Stimulated activated CD4-positive, alpha-beta T cell treated with anti-CD3 and anti-CD28 coated beads, Interleukin-1b, Interleukin-23, amount 100 ng/mL, for 1 hour (primary cell): ENCODE measurements at places on chromosomes 3 and 15.

DNA sequence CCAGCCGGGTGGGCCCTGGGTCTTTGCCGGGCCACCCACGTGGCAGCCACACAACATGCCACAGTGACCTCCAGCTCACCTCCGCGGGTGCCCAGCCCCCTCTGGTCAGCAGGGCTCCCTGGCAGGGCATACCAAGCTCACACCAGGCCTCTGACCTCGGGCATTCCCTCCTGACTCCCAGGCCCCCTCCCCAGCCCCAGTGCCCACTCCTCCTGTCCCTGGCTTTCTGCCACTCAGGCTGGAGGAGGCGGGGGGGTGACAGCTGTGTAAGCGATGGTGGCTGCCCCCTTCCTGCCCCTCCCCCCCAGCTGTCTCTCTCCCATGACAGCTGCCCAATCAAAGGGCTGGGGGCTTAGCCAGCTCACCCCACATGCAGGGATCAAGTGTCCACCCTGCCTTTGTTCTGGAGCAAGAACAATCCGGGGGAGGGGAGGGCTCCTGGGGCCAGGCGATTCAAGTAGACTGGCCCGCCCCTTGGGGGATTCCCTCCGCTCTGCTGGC is 3.3 kb downstream of the PCBP4 start:
- DNase-seq, result no peak

DNA sequence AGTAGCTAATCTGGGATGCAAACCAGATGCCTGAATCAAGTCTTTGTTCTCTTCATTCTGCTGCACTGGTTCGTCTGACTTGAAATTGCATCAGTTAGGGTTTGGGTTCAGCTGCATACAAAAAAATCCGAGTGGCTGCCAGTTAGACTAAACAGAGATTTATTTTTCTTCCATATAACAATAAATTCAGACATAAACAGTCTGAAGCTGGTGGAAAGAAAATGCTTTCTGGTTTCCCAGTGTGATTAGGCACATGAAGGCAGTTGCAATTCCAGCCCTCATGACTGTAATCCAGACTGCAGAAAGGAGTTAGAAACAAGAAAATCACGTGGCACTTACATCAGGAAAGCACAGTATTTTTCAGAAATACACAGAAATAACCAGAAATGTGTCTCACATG is 930.7 kb downstream of the MCTP2 start:
- no peak for DNase-seq

- no peak for DNase-seq
Observed at GRCh38 chr15:77026501-77027110, 31.7 kb downstream of the PSTPIP1 start.

DNA sequence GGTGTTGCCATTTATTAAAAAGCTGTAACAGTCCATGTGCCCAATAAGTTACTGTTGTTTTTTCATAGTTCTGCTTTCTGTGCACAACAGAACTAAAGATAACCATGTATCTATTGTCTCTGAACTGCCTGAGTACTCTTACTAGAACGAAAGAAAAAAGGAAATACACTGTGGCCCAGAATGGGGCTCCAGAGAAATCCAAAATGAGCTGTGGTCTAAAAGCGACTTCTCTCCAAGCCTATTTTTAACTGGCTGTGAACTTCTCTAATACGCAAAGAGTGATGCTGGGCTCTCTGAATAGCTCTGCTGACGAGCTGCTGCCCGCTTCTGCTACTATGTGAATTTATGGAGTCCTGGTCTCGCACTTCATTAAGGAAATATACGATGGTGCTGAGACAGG is 56.2 kb upstream of the LPP start:
- DNase-seq, result no peak

GRCh38 chr3:113273604-113274378 is 62.4 kb downstream of the BOC start:
- DNase-seq, result no peak

DNA sequence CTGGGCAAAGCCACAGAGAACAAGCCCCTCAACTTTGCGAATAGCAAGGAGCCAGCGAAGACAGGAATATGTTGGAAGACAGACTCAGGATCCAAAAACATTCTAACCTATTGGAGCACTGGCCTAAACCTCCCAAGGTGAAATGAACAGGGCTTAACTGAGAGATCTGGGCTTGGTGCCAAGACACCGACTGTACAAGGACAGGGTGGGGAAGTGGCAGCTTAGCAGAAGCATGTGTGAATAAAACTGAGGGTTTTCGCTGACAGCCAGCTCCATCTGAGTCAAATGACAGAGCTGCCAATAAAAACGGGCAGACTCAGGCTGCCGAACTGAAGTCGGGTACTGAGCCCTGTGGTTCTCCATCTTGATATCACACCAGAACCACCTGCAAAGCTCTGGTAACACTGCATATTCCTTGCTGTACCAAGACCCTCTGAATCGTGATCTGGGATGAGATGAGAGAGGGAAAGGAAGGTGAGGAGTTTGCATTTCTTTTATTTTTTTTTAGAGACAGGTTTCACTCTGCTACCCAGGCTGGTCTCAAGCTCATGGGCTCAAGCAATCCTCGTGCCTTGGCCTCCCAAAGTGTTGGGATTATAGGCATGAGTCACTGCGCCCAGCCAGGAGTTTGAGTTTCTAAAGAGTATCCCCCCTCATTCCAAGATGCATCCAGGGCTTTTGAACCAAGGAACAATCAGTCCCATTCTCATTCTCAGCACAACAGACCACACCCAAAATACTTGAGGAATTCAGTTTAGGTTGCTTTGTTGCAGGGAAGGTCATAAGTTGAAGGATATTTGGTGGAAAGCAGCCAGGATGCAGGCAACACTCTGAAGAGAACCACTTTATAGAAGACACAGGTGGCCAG is 6.0 kb upstream of the PLCB2 start:
- DNase-seq, result no peak

GRCh38 chr3:40104441-40104840 is 205.1 kb upstream of the EIF1B start:
- no peak for DNase-seq

- DNase-seq, result no peak
Observed at GRCh38 chr15:88769161-88769971, 33.9 kb upstream of the ACAN start.

DNA sequence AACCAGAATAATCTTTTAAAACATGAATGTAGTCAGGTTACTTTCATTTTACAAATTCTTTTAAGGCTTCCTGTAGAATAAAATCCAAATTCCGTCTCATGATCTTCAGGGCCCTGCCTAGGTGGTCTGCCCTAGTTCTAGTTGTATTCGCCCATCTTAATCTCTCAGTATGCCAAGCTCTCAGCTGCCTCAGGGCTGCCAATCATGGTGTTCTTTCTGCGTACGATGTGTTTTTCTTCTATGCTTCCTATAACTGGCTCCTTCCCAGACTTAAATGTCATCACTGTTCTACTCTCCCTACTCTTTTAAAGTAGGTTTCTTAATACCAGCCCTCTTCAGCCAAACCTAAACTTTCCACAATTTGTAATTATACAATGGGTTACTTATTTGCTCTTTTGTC is 107.4 kb downstream of the GREM1 start:
- DNase-seq, result no peak

- no peak for DNase-seq
Observed at GRCh38 chr3:134189849-134190248, 60.8 kb downstream of the RYK start.

DNA sequence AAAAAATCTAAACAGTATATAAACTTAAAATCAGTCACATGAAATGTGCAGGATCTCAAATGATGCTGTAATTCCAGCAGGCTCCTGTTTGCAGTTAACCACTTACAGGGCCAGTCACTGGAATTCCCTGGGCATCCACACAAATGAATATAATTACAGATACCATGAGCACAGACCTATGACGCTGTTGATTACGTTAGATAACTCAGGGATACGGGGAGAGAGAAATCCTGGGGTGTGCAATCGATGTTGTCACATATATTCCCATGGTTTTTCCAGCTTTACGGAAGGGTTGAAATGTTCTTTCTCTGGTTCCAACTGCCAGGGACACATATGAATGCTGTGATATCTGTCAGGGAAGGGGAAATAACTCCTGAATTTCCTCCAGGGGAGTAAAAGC is 100.8 kb downstream of the RORA start:
- no peak for DNase-seq

- DNase-seq, result no peak
Observed at GRCh38 chr3:56782906-56783305, 18.8 kb downstream of the ARHGEF3 start.

DNA sequence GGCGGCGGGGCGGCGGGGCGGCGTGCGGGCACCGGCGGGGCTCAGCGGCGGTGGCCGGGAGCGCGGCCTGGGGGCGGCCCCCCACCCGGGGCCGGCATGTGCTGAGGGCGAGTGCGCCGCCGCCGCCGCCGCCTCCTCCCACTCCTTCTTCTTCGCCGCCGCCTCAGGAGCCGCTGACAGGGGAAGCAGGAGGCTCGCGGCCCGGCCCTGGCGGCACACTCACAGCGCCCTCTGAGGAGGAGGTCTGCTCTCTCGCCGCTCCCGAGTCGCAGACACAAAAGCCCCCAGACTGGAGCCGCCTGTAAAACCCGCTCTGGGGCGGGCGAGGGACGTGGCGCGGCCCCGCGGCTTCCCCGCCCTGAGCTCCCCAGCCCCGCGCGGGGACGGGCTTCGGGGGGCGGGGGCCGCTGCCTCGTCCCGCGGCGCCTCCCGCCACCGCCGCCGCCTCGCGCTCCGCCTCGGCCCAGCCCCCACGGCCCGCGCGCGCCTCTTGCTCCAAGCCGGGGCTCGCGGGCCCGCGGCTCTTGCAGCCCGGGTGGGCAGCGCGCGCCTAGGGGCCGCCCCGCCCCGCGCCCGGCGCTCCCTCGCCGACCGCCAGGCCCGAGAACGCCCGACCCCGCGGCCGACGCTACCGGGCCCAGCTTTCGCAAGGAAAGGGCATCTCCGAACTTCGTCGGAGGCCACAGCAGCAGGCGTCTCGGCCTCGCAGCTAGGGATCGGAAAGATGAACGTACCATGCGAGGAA is at the start of gene PYGO1:
Gene PYGO1, minus strand, starts transcription at position 276 of the 745 bp plus-strand sequence. CDS start 462 bp downstream, outside the sequence.
- DNase-seq, result no peak

DNA sequence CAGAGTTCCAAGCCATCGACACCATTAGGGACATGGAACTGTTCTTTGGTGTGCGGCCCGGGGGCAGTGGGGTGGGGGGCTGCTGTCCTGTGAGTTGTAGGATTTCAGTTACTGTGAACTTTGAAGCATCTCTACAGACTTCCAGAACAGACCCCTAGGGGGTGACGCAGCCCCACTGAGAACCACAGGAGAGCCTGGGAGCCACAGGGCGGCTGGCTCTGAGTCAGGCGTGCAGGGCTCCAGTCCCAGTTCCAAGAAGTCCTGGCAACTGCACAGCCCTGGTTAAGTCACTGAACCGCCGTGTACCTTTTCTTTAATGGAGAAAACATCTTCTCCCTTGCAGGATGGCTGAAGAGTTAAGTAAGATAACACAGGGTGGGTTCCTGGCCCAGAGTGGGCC is 23.5 kb upstream of the LRTM1 start:
- DNase-seq, result no peak

GRCh38 chr3:89287902-89288508 is 180.6 kb downstream of the EPHA3 start:
- no peak for DNase-seq

DNA sequence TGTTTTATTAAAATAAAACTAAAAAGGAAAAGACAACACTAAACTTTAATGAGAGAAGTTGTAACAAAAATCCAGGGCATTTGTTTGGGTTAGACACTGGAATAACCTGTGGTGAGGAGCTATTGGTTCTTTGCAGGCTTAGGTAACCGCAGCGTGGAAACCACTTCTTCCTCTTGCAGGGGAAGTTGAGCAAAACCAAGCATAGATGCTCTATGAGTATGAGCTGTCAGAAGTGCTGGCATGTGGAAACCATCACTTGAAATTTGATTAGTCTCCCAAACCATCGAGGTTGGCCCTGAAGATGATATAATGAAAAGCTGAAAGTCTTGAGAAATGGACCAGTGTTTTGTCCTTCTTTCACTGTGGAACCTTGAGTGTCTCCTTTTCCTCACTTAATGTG is 127.1 kb upstream of the RBMS3 start:
- no peak for DNase-seq

DNA sequence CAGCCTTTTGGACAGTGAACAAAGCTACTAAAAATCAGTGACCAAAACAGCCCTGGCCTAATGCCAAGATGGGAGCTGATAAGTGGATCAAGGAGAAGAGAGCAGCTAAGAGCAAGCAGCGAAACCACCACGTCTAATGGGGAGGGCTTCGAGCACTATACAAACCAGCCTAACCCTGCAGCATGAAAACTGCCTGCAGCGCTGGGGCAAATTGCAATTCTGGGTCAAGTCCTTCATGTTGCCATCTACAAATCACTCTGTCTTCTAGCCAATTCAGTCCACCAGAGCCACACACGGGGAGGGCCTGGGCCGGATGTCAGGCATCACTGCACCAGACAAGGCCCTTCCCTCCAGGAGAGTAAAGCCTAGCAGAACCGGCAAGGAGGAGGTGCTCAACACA is 30.5 kb upstream of the SPATA12 start:
- DNase-seq, result no peak

DNA sequence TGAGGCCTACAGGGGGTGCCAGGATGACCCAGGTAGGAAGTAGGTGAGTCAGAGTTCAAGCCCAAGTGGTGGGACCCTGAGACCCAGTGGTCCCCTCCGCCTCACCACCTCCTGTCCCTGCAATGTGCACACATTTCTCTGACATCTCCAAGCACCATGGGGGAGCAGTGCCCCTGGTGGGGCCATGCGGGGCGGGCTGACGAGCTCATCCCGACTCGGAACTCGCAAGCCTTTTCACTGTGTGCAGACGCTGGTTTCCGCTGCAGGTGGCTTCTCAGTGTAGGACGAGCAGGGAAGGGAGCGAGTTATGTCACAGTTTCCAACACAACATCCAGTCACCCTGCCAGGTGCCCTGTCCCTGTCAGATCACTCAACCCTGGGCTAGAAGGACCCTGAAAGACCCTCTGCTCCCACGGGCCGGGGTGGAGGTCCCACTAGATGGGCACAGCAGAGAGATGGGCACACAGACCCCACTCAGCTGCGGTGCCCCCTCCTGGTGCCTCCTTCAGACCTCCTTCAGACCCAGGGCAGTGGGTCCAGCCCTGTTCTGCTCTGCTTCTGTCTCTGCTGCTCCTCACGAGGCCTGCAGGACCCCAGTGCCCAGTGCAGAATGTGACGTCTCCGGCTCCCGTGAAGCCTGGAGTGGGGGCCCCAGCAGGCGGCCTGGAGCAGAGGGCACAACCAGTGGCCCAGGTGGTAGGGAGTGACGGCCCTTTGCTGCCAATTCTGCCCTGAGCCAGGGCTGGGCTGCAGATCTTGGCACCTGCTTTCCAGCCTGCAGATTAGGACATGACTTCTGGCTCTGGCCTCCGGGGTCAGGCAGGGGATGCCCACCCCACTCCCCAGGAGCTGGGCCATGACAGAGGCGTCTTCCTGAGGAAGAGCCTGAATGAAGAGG is 102.0 kb upstream of the RPL32 start:
- no peak for DNase-seq
